T-helper 2 cell (primary cell): ENCODE measurements at places on chromosomes 13 and 19.

GRCh38 chr19:51702825-51703574 is 9.9 kb downstream of the SPACA6 start:
- DNase-seq, result no peak

DNA sequence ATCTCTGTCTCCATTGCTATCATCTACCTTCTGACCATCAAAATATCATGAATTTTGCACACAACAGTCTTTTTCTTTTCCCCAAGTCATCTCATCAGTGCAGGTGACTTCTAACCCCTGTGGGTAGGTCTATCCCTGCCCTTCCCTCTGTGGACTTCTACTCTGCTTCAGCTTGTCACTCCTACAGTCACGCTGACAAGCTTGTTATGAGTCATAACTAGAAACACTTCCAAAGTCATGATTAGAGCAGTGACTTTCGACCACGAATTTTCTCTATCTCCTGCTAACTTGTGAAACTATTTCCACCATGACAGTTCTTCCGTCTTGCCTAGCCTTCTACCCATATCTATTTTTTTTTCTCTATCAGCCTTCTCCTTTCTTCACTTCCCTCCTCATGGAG is 343.7 kb upstream of the ARGLU1 start:
- no peak for DNase-seq

- no peak for DNase-seq
These were observed 799.7 kb downstream of the DACH1 start for GRCh38 chr13:71067165-71067815.

DNA sequence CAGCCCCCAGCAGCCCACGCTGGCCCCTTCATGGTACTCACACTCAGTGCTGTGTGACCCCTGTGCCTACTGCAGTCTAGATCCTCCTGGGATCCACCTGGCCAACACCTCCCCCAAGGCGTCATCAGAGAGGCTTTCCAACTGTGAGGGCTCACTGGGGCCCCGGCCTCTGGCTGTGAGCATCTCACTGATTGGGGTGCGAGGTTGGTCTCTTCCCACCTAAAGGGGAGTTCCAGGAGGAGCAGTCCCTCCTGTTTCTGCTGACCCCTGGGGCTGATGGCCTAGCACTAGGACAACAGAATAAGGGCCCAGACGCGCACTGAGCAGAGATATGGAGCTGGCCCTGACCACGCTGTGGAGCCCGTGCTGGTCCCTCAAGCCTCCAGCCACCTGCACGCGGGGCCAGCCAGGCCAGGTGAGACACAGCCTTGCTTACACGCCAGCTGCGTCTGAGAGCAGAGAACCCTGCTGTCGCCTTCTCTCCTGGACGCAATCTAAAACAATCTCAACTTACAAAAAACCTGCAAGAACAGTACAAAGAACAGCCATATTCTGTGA is 32.2 kb downstream of the ELL start:
- DNase-seq, result no peak

- no peak for DNase-seq
These were observed 344 bp upstream of the HAUS5 start for GRCh38 chr19:35612224-35612558.
